Pulmonary artery endothelial cell (primary cell): ENCODE measurements at places on chromosomes 1 and 21.

DNA sequence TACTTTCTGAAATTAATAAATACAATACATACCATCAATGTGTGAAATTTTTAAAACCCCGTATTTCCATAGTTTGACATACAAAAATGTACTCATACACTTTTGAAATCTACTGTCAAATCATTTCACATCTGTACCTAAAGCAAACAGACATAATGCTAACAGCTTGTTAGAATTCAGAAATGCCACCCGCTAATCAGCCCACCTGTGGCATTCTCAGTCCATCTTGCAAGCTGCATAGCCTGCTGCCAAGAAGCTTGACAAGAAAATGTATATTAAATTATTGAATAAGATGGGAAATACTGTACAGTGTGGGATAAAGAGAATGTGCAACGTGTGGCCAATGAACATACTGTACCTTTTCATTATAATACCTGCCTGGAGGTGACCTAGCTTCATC lies 55.1 kb downstream of the ZBTB18 start:
- no peak for DNase-seq

- no peak for DNase-seq
Observed at GRCh38 chr1:20182415-20182814, 3.5 kb upstream of the UBXN10 start.

DNA sequence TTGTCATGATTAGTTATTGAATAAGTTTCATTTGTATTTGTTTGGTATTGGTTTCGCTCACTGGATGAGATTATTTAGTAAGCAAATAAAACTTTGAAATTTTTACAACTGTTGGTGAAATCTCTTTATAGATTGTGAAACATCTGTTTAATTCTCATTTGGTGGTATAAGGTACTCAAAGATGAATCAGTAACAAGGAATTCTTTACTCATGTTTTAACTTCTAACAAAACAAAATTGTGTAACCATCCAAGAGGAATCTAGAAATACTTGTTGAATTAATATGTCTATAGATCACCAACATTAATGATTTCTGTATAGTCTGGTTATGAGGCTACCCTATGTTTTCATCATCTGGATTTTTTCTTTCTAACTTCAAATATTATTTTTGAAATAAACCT lies 62.8 kb upstream of the USP25 start:
- no peak for DNase-seq

DNA sequence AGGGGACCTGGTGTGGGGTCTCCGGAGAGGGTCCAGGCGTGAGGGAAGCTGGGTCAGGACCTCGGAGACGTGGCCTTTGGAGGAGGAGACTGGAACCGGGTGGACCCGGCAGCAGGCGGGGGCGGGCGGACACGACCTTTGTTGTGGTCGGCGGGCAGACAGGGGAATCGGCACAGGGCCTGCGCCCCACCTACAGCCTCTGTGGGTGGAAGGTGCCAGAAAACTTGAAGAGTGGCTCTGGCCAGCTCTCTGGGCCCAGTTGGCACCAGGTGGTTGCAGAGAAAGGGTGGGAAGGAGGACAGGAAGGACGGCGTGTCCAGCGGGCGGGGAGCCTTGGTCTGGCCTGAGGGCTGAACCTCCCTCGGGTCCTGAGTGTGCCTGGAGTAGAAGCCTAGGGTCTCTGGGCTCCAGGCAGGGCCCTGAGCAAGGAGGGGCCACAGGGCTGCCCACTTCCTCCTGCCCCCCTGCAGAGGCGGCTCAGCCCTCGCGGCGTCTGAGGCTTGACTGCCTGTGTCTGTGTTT lies 7.7 kb upstream of the TTLL10 start:
- no peak for DNase-seq

GRCh38 chr21:42848932-42849758 lies 30.2 kb downstream of the WDR4 start:
- DNase-seq, result no peak

- DNase-seq, result no peak
Observed at GRCh38 chr1:26164861-26165842, 3.6 kb downstream of the C1orf232 start.

- DNase-seq, result no peak
Observed at GRCh38 chr1:117069220-117069844, 9.2 kb downstream of the TTF2 start.

DNA sequence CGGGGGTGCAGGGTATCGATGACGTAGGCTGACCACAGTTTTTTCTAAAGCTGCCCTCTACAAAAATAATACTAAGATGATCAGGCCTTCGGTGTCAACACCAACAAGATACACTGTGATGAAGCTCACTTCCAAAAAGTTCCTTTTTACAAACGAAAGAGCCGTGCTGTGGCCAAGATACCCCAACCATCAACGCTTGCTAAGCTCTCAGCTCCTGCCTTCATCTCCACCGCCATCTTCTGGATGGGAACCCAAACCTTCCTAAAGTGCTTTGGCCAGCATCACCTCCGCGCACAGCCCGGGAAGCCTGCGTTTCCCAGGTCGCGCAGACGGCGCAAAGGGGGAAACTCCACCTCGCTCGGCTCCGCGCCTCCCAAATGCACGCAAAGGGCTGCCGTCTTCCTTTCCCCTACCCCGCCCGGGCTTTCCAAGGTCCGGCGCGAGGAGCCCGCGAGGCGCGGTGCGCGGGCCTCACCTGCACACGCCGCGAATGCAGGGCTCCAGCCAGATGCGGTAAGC lies 541 bp downstream of the USP48 start:
- DNase-seq, result no peak

- no peak for DNase-seq
Observed at GRCh38 chr1:53536606-53537005, 77.4 kb downstream of the DMRTB1 start.

GRCh38 chr1:178945763-178946266 lies 74.9 kb upstream of the ANGPTL1 start:
- no peak for DNase-seq

GRCh38 chr21:45207839-45208626 lies 79.7 kb downstream of the POFUT2 start:
- no peak for DNase-seq

GRCh38 chr21:44957901-44958451 lies 18.1 kb downstream of the SLX9 start:
- no peak for DNase-seq

GRCh38 chr1:158362482-158362881 lies 8.8 kb downstream of the CD1E start:
- DNase-seq, result no peak

- no peak for DNase-seq
Observed at GRCh38 chr1:15410884-15411245, 1.2 kb downstream of the EFHD2 start.

- DNase-seq, result no peak
Observed at GRCh38 chr1:152926091-152926490, 17.7 kb downstream of the IVL start.

- no peak for DNase-seq
Observed at GRCh38 chr1:239006276-239006675, 380.1 kb upstream of the CHRM3 start.

GRCh38 chr1:113190930-113191329 lies 117.9 kb downstream of the LRIG2 start:
- DNase-seq, result no peak

- no peak for DNase-seq
Observed at GRCh38 chr21:42733037-42733627, 79.7 kb downstream of the PDE9A start.

DNA sequence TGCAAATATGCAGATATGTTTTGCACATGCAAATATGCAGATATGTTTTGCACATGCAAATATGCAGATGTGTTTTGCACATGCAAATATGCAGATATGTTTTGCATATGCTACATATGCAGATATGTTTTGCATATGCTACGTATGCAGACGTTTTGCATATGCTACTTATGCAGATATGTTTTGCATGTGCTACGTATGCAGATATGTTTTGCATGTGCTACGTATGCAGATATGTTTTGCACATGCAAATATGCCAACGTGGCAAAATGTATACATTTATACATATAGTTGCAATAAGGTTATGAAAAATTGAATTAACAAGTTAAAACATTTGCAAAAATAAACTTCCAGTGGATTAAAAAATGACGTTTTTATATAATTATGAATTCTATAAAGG lies 30.8 kb upstream of the TP53BP2 start:
- no peak for DNase-seq

- DNase-seq, result no peak
Observed at GRCh38 chr1:4856396-4856795, 202.0 kb downstream of the AJAP1 start.

DNA sequence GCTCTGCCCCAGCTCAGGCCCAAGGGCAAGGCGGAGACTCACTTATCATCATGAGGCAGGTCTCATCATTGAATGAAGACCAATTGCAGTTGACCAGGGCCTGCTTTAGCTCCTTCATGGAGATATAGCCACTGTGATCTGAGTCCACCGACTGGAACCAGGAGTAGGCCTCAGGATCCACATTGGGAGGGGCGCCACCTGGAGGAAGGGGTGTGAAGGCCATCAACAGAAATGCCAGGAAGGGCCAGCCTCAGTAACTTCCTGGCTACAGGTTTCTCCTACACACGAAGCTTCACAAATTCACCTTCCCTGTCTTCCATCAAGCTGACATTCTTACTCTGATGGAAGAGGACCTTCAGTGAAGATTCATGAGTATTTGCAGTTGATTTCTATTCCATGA lies 11.6 kb downstream of the PEF1 start:
- no peak for DNase-seq

- DNase-seq, result no peak
Observed at GRCh38 chr1:51100264-51100880, 1.7 kb upstream of the C1orf185 start.

- DNase-seq, result no peak
Observed at GRCh38 chr1:33025761-33026160, 10.9 kb downstream of the AK2 start.

DNA sequence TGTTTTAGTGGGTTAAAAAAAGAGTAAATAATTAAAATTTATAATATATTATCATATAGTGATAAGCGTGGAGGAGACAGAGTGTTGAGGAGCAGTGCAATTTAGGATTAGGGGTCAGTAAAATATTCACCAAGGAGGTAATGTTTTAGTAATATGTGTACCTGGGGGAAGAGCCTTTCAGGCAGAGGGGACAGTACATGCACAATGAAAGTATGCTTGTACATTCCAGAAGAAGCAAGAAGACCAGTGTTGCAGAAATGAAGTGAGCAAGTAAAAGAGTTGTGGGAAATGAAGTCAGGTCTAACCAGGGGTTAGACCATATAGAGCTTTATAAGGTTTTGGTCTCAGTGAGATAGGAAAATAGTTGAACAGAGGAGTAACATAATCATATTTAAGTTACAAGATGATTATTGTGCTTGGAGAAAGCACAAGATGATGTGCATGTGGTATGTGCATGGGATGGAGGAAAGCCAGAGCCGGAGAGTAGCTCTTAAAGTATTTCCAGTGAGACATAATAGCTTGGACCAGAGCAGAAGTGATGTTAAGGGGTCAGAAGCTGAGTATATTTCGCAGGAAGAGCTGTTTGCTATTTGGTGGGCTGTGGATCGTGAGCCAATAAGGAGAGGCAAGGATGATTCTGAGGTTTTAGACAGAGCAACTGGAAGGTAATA lies 44.8 kb downstream of the SNX7 start:
- no peak for DNase-seq

GRCh38 chr1:42927920-42928505 lies 30.7 kb downstream of the SLC2A1 start:
- DNase-seq, result no peak

DNA sequence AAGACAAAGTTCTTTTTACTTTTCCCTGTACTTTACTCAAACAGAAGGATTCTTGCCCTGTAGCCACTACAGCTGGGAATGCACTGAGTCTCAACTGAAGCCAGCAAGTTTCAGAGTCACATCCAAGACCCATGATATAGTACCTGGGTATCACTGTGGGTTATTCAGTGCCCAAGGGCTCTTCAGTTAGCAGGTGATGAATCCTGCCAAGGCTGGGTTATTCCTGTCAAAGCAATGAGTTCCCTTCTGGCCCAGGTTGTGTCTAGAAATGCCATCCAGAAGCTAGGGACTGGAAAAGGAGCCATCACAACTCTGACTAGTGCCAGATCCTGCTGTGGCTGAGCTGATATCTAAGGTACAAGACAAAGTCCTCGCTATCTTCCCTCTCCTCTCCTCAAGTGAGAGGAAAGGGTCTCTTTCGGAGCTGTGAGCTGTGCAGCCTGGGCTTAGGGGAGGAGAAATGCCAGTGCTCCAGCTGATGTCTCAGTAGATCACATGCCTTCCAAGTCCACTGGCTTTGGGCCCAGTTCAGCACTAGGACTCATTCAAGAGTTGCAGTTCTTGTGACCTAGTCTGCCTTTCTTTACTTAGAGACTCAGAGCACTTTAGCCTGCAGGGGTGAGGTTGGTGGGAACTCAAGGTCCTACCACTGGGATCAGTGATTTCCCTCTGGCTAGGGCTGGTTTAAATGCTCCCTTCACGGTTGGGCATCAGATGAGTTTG lies 369.4 kb downstream of the TBX15 start:
- no peak for DNase-seq

- no peak for DNase-seq
Observed at GRCh38 chr1:201711811-201712210, 117.1 kb upstream of the IPO9 start.

- DNase-seq, result no peak
Observed at GRCh38 chr1:78250201-78250600, 204.4 kb downstream of the GIPC2 start.

- no peak for DNase-seq
Observed at GRCh38 chr1:38785285-38786039, 74.1 kb downstream of the RRAGC start.

GRCh38 chr1:225448146-225448805 lies 20.4 kb upstream of the LBR start:
- no peak for DNase-seq

DNA sequence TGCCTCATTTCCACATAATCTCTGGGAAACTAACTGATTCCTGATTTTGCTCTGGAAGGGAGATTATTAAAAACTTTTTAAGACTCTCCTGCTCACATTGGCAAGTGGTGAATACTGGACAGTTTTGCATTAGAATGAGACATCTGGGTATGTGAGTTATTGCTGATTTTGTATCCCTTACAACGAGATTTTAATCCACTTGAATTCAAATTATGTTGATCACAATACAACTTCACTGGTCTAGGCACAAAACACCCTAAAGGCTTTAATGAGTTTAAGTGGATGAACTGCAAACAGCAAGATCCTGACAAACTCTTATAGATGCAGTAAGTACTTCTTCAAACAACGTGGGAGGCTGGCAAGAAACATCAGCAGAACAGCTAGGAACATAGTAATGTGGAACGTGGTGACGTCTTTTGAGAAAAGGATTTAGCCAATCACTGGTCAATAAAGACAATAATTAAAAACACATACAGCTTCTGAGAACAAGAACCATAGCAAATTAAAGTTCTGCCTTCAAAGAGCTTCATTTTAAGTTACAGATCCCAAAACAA lies 10.2 kb upstream of the LYPLAL1 start:
- DNase-seq, result no peak

GRCh38 chr1:117044217-117044616 lies 15.9 kb upstream of the TTF2 start:
- no peak for DNase-seq

GRCh38 chr1:94270801-94271203 lies 33.4 kb upstream of the ARHGAP29 start:
- no peak for DNase-seq

- DNase-seq, result no peak
Observed at GRCh38 chr1:208045463-208046260, 134.7 kb upstream of the CD34 start.
